ENCODE measurements at places on chromosomes 11 and 22.

DNA sequence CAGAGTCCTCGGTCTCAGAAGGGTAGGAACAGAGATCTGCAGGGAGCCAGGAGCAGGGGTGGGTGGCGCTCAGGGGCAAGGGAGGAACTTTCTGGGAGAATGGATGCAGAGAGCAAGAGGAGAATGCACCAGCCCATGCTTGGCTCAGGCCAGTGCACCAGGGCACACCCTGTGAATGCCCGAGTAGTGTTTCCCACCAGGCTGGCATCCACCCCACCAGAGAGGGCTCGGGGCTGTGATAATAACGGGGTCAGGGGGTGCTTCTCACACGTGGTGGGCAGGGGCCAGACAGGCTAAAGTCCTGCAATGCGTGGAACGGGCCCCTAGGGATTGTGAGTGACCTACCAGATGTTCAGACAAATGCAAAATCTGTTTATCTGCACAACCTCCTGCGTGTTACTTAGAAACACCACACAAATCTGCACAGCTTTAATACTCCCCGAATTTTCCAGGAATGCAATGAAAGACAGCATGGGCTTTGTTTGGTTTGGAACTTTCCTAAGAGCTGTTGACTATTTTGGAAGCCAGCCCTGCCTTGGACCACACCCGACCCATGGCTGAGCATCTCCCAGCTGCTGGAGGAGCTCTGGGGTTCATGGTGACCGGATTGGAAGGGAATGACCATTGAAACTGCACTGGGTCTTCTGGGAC lies 368.3 kb downstream of the SHANK2 start:
- DNase-seq = no peak

- DNase-seq = no peak
Observed at GRCh38 chr11:101051677-101052076, 77.9 kb downstream of the PGR start.

GRCh38 chr11:45079943-45080719 lies 66.3 kb upstream of the PRDM11 start:
- no peak for DNase-seq

- DNase-seq = no peak
Observed at GRCh38 chr11:83723999-83724398, 437.8 kb upstream of the CCDC90B start.

- peak; percentile 68 for DNase-seq
Observed at GRCh38 chr11:67732045-67732787, 57.8 kb upstream of the ALDH3B2 start.

- DNase-seq = no peak
Observed at GRCh38 chr11:31651208-31651607, 141.6 kb downstream of the ELP4 start.

DNA sequence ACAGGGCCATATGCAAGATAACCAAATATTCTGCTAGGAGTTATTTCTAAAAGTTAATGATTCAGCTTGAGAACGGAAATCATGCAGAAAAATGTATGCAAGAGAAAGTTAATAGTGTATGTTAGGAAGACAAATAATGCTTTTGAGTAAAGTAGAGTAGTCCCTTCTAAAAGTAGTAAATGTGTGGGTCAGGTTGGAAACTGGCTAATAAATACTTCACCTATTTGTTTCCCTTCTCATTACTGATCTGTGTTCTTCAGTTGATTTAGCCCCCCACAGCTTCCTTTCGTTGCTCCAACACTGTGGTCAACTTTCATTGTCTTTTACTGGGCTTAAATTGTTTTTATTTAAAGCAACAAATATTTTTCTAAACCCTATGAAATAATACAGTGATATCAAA lies 444.2 kb downstream of the CNTN5 start:
- no peak for DNase-seq

DNA sequence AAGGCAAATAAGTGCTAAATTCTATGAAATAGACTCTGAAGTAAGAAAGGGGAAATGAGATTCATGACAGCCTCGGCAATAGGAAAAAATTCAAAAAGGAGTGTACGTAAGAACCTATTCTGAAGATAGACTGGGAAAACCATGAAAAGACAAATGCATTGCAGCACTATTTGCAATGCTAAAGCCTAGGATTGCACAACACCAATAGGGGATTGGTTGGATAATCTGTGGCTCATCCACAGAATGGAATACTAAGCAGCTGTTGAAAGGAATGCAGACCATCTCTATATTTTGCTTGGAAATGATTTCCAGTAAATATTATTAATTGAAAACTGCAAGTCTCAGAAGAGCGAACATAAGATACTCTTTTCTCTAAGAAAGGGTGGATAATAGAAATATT lies 91.7 kb upstream of the CLMP start:
- DNase-seq = no peak

- DNase-seq = no peak
Observed at GRCh38 chr22:41501209-41501608, 32.3 kb downstream of the ACO2 start.
